ENCODE measurements at places on chromosomes 2 and 18. TPM values are rescaled to one million over a fixed set of nuclear protein-coding genes. Genes with fewer than 3 reads are reported as not detected.

DNA sequence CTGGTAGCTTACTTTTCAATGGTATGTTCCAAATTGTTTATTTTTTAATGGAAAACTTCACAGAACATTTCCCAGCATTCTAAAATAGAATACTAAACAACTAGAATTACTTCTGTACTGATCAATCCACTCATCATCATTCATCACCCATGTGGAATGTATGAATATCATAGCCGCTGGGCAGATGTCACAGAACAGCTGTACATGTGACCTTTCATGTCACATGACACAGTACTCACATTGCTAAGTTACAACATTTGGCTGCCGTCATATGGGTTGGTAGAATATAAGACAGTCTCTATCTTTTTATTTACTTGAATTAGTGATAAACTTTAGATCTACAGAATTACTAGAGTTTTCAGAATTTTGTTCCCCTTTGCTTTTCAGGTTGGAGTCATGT lies 387.6 kb downstream of the ZEB2 start:
- DNase-seq: no peak

STPG4 gene
- 0.22 TPM for total RNA-seq

INHBB gene
- total RNA-seq: 0.44 TPM

RFX8 gene
- 1.9 TPM for total RNA-seq

DNA sequence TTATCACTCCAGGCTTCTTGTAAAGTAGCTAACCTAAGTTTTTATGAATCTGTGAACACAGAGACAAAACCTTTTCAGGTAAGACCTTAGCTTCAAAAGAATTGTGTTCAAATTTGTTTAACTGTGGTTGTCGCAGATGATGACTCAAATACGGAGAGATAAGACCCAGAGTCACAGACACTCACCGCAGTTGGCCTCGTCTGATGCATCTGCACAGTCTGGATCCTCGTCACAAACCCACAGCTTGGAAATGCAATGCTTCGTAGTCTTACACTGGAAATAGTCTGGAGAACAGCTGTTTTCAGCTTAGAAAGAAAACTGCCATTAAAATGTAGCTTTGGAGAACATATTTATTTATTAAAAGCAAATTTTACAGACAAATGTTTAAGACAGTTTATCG lies 1662.1 kb upstream of the NXPH2 start:
- peak; percentile 70 for DNase-seq

PJVK gene
- 3.8 TPM for total RNA-seq

UGT1A3 gene
- not detected for total RNA-seq

- DNase-seq: peak; percentile 52
These were observed 111.8 kb upstream of the SLC35G4 start for GRCh38 chr18:11497585-11497984.

- no peak for DNase-seq
These were observed 944 bp downstream of the RAB3GAP1 start for GRCh38 chr2:135052997-135053474.

DNA sequence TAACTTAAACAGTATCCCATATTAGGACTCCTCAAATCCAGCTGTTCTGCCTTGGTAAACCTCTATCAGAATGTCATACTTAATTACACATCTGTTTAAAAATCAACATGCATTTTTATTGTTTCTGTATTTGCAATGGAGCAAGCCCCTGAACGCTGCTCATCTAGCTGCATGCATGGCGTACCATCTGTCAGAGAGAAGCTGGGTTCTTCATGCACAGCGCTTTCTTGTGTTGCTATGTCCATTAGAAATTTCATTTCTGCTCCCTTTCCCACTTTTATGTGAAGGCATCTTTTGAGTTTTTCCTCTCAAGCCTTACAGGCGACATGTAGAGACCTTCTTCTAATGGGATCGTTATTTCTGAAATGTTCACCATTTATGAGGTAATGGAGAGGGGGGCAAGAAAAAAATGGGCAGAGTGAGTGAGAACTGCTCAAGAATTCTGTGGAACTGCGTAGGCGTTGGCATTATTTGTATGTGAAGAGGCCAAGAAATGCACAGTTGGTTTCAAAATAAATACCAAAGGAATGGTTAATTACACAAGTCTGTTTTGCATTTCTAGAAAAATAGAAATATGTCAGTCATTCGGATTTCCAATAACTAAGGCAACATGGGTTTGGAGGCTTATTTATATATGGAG lies 31.6 kb downstream of the INSIG2 start:
- no peak for DNase-seq

- no peak for DNase-seq
These were observed 215.4 kb downstream of the AFF3 start for GRCh38 chr2:99926986-99927385.

CD28 gene
- total RNA-seq: 3.9 TPM

DNA sequence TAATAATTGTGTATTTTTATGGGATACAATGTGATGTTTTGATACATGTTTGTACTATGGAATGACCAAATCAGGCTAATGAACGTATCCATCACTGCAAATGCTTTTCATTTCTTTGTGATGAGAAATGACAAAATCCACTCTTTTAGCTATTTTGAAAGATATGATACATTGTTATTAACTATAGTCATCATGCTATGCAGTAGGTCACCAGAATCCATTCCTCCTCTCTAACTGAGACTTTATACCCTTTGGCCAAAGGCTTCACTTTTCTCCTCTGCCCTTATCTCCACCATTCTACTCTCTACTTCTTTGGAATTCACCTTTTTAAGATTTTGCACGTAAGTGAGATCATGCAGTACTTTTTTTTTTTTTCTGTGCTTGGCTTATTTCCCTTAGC lies 44.5 kb upstream of the TMEM17 start:
- DNase-seq: no peak

DNA sequence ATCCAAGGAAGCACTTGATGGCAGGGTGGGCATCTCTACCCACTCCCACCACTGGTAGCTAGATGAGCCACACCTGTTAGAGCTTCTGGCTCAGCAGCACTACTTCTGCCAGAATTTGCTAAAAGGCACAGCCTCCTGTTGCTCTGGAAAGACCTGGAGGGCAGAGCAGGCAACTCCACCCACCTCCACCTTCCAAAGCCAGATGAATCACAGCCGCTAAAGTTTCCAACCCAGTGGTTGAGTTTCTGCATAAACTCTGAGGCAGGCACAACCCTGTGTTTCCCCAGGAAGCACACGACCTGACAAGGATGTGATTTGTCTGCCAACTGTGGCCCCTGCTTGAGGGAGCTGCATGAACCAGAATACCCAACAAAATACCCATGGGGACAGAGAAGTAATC lies 111.6 kb upstream of the GCFC2 start:
- DNase-seq: no peak

MAPK4 gene
- 4.7 TPM for total RNA-seq

LOXL3 gene
- total RNA-seq: 6.1 TPM

Measured in muscle of leg (tissue), 16 donors.